ENCODE measurements at places on chromosomes 7 and 10.

DNA sequence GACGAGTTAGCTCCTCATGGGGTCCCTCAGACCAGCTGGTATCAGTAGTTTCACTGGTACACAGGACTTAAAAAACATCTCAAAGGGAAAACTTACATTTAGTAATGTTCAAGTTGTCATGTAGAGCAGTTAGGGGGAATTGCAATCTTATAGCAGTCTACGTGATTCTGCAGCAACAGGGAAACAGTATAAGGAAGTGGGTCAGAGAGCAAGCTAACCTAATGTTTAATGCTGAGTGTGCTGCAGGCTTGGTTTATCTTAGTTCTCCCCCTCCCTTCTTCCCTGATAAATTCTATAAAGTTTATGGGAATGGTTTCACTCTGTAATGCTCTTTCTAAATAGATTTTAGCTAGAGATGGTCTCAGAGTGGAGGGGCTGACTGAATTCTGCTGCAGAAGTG, 11.3 kb downstream of the SPAM1 start:
- no peak for DNase-seq

DNA sequence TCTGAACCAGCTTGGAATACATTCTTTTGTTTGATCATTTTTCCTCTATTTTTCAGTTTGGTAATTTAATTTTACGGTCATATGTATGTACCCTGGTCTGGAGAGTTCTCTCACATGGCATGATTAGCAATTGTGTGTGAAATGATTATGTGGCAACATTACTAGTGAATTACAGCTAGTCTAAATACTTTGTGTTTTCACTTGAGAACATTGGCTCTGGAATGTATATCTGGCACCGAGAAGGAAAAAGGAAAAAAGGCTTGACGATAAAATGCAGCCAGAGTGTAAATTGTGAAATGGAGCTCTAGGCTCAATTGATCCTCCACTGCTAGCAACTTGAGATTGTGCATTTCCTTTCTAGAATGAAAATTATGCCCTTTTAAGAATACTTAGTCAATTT, 397.2 kb downstream of the EXOC4 start:
- DNase-seq: no peak

DNA sequence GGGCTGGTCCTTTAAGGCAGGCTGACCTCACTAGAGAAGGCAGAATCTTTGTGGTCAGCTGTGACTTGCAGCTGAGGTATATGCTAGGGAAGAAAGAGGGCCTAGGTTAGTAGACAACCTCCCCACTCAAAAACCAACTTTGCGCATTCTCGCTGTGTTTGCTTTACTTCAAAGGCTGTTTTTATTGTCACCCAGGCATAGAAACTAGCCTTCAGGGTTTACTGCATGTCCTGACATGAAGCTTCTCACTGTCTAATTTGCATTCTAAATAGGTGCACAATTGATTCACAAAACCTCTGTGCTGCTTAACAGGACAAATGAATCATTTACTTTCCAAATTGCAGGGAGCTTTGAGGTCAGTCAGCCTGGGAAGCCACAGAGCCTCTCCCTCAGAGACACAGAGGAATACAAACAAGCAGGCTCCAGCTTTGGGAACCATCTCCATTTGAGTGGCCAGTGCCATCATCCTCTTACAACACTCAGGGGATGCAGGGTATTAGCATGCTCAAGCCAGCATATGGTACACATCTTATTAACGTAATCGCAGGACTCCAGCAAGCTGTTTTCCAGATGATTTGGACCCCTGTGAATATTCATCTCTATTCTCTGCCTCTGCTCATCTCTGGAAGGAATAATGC, 596.4 kb upstream of the GHITM start:
- DNase-seq: no peak

DNA sequence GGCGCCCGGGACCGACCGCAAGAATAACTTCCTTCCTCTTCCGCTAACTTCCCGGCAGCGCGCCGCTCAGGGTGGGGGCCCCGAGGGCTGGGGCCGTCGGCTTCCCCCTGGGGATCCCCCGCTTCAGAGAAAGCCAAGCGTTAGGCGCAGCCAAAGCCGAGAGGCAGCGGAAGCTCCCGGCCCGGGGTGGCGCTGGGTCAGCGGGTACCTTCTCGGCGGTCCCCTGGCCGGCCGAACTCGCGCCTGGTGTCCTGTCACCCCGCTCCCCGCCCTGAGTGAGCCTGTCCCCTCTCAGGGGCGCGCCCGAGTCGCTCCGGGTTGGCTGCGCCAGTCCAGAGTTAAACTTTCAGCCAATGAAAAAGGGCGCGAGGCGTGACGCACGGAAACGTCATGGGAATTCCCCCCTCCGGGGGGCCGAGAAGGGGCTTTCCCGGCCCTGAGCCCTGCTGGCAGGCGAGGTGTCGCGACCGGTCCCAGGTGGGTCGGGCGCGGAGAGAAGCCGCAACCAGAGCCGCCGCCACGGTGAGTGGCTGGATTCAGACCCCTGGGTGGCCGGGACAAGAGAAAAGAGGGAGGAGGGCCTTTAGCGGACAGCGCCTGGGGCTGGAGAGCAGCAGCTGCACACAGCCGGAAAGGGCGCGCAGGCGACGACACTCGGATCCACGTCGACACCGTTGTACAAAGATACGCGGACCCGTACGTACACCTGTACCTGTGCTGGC, 1.3 kb upstream of the NFKB2 start:
- peak; percentile 98 for DNase-seq

DNA sequence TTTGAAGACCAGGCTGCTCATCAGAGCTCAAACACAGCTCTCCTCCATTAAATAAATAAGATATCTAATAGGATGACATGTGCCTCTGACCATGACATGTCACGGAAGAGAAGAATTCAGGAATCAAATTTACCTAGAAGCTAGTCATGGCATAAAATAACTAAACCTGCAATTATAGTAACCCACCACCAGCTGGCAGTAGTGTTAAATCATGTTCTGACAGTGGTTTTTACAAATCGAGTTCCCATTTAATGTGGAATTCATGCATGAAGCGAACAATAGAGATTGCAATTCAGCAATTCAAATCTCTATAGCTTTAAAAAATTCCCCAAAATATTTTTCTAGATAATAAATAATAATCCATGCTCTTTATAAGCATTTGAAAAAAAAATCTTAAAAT, 74.6 kb upstream of the IKZF1 start:
- no peak for DNase-seq

- no peak for DNase-seq
Measured at GRCh38 chr10:49596836-49597235, 13.3 kb upstream of the SLC18A3 start.

DNA sequence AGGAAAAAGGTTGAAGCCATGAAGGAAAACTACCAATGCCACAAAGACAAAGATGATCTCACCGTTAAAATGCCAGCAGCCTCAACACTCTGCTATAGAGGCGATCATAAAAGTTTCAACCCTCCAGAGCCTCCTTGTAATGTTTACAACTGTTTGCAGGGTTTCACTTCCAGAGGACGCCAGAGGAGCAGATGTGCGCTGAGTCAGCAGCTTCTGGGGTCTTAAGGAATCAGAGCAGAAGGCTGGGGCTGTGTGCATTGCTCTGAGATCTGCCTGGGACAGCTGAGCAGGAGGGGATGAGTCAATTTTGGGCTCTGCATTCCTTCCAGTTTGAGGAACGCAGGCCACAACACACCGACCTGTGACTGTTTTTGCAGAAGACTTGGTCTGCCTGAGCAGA, 98.3 kb downstream of the TMEM130 start:
- DNase-seq: no peak

DNA sequence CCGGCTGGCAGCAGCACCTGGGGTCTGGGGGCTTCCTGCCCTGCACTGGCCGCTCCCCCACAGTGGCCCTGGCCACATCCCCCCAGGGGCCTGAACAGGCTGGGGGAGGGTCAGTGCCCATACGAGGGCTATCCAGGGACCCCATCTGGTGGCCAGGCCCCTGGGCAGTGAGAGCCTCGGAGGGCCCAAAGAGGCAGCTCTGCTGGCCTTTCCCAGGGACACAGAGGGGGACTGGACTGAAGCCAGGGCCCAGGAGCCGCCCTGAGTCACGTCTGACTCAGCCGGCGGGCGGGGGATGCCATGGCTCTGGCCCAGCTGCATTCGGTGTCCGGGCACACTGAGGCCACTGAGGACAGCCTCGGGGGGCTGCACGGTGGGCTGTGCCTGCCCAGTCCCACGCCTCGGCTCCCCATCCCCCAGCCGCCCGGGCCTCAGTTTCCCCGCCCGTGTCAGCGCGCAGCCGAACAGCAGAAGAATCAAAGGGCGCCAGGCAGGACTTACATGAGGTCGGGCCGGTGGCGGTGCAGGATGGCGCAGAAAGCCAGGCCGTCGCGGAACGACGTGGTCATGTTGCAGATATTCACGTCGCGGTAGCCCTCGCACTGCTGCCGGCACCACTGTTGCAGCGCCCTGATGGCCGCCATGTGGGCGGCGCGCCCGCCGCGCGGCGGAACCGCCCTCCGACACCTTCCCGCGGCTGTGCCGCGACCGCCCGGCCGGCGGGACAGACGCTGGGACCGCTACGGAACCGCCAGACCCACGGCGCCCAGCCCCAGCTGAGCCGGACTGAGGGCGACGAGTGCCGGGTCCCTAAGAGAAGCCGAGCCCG, at the start of gene MICALL2:
MICALL2 (minus strand) TSS at position 788 of the 829 bp plus-strand sequence; CDS start at position 644, 144 bp downstream.
- DNase-seq: no peak

- no peak for DNase-seq
Measured at GRCh38 chr7:104160375-104160774, 47.4 kb downstream of the ORC5 start.

- DNase-seq: no peak
Measured at GRCh38 chr7:101891936-101892640, 74.7 kb downstream of the CUX1 start.

- DNase-seq: no peak
Measured at GRCh38 chr10:128278362-128278761, 152.1 kb upstream of the MKI67 start.

GRCh38 chr10:81019029-81019890, 481.6 kb downstream of the SH2D4B start:
- no peak for DNase-seq

DNA sequence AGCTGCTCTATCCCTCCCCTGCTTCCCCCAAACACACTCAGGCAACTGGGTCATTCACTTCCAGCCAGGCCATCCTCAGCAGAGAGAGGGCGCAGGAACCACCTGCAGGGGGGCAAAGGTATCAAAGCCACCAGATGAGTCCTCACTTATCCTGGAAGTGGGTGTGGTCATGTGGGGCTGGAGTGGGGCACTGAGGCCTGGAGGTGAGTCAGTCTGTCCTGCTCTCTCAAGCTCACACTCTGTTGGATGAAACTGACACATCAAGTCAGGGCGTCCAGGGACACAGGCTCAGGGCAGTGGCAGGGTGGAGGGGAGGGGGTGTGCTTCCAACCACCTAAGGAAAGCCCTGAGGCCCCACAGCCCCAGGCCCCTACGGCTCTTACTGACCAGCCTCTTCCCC, 8.0 kb upstream of the ELFN1 start:
- DNase-seq: no peak

DNA sequence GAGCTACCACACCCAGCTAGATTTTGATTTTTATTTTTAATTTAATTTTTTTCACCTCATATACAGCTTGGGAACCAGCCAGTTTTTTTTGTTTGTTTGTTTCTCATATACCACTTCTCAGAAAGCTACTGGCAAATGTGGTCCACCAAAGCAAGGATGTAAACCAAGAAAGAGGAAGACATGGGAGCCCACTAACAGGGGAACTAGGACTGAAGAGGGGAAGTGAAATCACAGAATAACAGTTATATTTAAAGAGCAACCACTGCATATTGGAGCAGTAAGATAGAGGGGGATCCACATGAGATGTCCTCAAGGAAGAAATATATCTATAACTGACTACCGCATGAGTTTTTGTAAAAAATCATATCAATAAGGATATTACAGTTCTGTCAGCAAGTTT, 10.5 kb downstream of the CPVL start:
- no peak for DNase-seq

DNA sequence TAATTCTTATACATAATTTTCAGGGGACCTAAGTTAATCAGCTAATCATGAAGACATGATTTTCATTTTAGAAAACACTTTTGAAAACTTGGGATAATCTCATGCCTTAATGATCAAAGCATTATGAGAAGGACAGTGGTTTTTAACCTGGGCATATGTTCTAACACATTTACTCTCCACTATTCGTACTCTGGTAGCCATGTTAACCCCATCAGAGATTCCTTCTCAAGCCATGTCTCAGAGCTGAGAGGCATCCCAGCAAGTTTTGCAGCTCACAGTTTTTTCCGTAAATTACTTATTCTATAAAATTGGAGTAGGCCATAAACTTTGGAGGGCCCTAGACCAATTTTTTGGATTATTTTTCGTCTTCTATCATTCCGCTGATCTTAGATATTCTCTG, 15.7 kb downstream of the AKR1C1 start:
- no peak for DNase-seq

- DNase-seq: no peak
Measured at GRCh38 chr10:99605351-99605750, 14.9 kb downstream of the SLC25A28 start.

DNA sequence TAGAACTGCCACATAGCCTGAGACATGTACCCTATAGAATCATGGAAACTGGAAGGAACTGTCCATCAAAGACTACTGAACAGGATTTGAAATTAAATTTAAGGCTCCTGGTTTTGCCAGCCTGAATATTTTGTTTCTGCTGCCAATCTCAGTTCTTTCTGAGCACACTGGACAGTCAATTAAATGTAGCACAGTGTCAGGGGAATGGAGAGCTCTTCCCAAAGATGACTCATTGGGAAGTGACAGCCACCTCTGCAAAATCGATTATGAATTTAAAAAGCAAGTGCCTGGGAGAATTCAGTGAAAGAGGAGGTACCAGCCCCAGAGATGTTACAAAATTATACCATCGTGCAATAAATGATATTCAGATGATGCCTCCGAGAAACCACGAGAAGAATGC, 47.8 kb downstream of the CPXM2 start:
- DNase-seq: no peak

DNA sequence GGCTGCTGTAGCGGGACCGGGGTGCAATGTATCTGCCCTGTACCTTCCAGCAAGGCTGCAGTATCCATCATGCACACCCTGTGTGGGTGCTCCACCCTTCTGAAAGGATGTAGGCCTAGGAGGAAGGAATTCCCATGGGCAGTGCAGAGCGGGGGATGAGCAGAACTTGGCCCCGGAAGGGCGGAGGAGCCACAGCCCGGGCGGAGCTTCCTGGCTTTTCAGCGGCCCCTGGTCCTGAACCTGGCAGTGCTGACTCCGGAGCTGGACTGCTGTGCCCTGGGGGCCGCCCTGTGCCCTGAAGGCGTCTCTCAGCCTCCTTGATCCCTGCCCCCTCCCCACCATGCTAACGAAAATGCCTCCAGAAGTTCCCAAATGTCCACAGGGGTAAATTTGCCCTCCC, 175.8 kb downstream of the TCERG1L start:
- no peak for DNase-seq
